ENCODE measurements at places on chromosomes 13 and 19. TPM values are rescaled to one million over a fixed set of nuclear protein-coding genes. Genes with fewer than 3 reads are reported as not detected.

The ZNF223 gene
- total RNA-seq: 4.1 TPM

The ZNF99 gene
- total RNA-seq: not detected

The NLRP5 gene
- total RNA-seq: not detected

The PSG6 gene
- not detected for total RNA-seq

The LYL1 gene
- 1.2 TPM for total RNA-seq

The ATP1A3 gene
- total RNA-seq: under 0.01 TPM

The ZNF813 gene
- total RNA-seq: 4.3 TPM

The SRRM5 gene
- total RNA-seq: not detected

The AP2S1 gene
- 251 TPM for total RNA-seq

The RUVBL2 gene
- total RNA-seq: 201 TPM

The KLK4 gene
- total RNA-seq: not detected

The ZSCAN4 gene
- not detected for total RNA-seq

The TBC1D17 gene
- total RNA-seq: 7.5 TPM

The NLRP4 gene
- not detected for total RNA-seq

The HIPK4 gene
- total RNA-seq: 0.18 TPM

The CDC42EP5 gene
- 16.1 TPM for total RNA-seq

All from smooth muscle cell of bladder (primary cell).